ENCODE measurements at places on chromosomes 3 and 15.

DNA sequence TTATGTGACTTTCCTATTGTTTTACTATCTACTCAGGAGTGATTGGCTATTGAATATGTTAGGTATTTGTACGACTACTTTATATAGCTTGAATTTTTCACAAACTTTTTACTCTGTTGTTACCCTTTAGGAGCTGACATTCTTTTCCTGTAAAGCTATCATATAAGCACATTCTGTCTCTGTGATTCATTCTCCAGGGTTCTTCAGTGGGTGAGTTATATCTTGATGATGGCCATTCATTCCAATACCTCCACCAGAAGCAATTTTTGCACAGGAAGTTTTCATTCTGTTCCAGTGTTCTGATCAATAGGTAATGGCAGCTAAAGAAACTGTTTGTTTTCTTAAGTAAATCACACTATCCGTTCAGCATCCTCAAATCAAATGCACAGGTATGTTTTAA lies 10.1 kb upstream of the CAPN3 start:
- DNase-seq: no peak

DNA sequence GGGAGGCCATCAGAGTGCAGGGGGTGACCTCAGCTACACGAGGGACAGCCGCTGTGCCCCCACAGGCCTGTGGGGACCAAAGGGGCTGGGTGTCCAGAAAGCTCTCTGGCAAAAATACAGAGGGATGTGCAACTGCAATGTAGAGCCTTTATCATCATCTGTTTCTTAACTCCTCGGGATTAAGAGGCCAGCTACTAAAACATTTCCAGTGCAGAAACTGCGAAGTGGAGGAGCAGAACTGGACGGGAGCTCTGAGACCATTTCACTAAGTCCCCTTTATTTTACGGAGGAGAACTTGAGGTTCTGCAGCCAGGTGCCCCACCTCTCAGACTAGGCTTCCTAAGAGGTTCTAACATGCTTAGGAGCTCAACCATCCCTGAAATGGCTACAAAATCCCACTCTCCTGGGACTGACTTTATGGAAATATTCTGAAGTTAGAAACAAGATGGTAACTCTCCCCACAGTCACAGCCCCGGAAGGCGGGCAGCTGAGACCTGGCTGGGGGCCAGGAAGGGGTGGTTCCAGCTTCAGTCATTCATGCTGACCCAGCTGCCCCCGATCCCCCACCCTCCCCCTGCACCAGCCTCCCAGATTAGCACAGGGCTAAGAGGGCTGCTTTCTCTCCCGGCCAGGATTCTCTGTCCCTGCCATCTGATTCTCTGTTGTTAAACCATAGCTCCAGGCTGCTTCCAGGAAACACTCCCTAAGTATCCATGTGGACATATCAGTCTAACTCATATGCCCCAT lies 40.3 kb downstream of the UMPS start:
- no peak for DNase-seq

GRCh38 chr3:171731691-171732090 lies 78.6 kb downstream of the PLD1 start:
- DNase-seq: no peak

- DNase-seq: no peak
Observed at GRCh38 chr3:146507331-146508120, 36.9 kb downstream of the PLSCR1 start.

DNA sequence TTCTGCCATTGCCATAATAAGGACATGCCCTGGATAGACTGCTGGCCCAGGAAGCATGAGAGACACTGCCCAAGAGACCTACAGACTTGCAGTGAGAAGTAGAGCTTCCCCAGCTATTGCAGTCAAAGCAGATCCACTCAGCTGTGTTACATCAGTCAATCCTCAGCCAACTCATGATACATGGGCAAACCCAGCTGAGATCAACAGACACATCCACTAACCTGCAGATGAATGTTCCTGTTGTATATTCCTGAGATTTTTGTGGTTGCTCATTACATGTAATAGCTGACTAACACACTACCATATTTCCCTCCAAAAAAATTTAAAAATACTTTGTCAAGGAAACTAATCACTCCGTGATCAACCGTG lies 68.6 kb downstream of the DCLK3 start:
- DNase-seq: no peak

GRCh38 chr15:52288051-52288942 lies 7.3 kb downstream of the MYO5C start:
- DNase-seq: no peak

DNA sequence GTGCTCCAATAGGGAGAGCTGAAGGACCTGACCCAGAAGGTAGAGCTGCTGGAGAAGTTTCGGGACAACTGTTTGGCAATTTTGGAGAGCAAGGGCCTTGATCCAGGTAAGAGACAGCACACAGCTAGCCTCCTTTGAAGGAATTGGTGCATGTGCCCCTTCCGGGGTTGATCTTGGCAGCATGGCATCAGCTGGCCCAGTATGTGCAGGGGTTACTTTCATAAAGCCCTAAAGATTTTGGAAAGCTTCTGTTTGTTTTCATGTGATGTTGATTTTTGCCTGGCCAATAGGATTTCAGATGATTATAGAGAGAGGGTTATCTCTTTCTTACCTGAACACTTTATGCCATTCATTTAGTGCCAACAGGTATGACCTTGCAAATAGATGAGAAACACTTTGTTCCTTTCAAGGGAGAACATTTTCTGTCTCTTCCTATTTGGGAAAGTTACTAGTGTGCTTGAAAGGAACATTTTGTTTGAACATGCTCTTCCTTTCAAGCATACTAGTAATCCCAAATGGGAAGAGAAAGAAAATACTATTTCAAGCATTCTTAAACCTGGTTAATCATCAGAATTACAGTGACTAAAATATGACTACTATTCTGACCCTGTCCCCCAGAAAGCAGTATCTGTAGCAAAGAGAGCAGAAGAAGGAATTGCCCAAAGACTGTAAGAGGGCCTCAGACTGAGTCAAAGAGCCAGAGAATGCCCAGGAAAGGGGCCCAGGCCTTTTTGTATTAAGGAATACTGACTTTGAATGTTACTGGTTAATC lies 7.5 kb downstream of the KNSTRN start:
- DNase-seq: no peak

DNA sequence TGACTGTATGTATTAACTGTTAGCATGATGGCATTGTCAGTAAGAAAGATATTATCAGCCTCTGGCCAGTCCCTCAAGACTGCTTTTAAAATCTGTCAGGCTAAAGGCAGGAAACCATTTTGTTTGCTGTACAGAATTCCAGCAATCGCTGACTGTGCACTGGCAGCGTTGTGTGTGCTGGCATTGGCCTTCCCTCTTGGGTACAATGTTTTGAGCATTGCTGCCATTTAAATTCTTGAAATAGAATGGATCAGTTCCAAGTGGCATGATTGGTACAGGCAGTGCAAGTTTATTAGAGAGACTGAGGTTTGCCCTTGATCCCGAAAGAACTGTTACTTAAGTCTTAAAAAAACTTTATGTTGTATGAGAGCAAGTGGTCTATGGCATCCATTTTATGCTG lies 788.7 kb downstream of the OTOL1 start:
- no peak for DNase-seq

DNA sequence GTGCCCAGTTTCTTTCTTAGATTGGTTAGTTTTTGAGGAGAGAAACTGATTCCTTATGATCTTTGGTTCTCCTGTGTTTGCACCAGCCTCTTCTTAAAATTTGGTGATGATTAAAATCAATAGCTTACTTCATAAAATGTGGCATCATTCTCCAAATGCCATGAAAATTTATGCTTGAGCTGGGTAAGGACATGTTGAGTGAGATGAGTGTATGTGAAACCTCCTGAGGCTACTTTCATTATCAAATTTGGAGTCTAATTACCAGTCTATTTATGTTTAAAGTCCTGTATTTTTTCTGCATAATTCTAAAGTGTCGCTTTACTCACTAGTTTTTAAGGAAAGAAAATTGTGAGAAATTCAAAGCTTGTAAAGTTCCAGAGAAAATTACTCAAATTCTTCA lies 102.1 kb downstream of the DIPK2A start:
- no peak for DNase-seq

DNA sequence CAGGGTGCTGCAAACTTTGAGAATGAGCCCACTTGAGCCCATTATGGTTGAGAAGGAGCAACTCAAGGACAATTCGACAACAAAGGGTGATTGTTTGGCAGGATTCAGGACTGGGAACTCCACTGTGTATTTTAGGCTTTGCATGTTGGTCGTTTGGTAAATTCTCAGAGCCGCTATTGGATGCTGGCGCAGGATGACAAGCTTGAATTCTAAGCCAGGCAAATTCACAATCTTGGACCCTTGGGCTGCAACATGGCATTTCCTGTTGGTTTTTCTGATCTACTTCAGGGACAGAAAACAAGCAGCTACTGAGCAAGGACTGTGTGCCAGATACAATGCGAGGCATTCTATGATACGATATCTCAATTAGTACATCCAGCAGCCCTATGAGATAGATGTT lies 82.8 kb downstream of the RYR3 start:
- DNase-seq: no peak

DNA sequence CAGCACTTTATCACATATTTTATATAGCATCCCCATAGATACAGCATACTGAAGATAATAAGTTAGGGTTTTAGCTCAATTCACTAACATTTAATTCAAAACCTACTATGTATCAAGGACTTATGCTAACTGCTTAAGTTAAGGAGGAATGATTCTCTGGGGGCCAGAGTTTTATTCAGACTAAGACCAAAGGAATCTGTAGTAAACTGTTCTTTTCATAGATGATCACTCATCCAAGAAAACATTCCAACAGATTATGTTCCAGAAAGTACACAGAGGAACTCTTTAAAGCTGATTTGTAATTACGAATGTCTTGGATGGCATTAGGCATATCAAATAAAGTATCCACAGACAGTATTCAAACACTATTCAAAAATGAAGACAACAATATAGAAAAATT lies 226.4 kb downstream of the SCAPER start:
- no peak for DNase-seq

DNA sequence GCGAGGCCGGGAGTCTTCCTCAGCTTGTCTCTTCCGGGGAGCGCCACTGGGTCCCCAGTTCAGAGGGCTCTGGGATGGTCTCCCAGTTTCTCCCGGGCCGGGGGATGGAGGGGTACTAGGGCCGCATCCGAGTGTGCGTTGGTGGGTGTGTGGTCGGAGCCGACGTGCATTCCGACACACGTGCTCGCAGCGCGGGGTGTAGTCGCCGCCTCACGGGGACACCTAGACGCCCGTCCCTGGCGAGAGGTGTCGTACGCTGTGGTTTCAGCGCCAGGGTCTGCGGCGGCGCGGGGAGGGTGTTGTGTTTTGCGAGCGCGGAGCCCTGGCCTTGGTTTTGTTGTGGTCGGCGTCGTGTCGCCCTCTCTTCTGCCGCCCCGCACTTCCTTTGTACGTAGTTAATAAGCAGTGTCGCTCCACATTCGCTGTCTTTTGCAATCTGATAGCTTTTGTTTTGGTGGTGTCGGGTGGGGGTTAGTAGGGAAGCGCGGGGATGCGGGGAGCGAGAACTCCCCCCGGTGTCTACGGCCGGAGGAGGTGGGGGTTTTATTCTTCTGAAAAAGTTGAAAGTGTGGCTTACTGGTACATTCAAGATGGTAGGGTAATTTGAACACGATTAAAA lies 2.2 kb downstream of the IGF1R start:
- DNase-seq: peak; percentile 40

DNA sequence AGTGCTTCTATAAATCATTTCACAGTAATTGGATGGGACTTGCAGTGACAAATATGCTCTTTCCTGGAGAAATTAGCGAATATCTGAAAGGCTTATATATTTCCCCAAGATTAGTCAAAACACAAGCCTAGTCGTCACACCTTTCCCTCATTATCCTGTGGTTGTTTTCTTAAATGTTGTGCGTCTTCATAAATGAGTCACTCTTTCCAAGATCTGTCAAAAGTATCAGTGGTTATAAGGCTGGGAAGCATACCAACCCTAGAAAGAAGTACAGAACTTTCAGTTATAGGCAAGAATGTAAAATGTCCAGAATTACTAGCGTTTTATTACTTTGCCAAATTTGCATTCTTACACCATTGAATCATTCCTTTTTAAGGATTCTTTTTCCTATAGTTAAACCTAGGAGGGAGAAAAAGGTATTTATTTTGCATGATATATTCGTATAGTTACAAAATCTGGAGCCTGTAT lies 33.6 kb downstream of the TMEM212 start:
- DNase-seq: no peak

- DNase-seq: no peak
Observed at GRCh38 chr3:141288336-141288990, 56.8 kb downstream of the PXYLP1 start.

DNA sequence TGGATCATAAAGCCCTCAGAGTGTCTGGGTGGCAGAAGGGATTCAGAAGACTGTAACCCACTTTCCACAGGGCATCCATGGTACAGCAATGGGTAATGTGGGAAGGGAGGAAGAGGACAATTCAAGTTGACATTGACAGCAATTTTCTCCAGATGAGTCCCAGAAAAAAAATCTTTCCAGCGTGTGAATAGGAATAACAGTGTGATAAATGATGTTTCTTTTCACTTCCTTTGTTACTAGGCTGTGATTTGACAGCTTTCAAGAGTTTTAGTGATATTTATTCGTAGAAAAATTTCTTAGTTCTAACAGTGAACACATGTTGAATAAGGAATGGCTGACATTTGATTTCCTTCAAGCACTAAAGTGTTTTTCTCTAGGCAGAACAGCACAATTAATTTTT lies 186.4 kb downstream of the CADPS start:
- no peak for DNase-seq
